Fibroblast of skin of scalp (primary cell): ENCODE measurements at places on chromosomes 2 and 18.

GRCh38 chr2:46329340-46329739 lies 32.1 kb downstream of the EPAS1 start:
- DNase-seq, result no peak

DNA sequence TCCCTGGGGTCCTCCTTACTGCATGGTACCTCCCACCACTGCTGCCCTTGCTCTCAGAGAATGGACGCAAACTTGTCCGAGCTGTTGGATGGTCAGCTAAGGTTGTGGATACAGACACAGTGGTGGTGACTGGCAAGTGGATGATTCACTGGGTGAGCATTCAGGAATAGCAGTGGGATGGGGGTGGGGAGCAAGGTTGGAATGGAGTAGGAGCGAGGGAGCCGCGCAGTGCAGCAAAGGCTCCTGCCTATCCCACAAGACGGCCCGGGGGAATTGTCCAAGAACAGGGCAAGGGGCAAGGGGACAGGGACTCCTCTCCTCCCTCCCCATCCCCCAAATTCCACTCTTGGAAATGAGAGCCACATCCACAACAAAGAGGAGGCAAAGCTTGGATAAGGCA lies 102.2 kb downstream of the PIEZO2 start:
- DNase-seq, result peak; percentile 33

- no peak for DNase-seq
Observed at GRCh38 chr2:201383136-201383535, 26.0 kb upstream of the FLACC1 start.

GRCh38 chr18:22349966-22350365 lies 67.7 kb downstream of the CTAGE1 start:
- DNase-seq, result no peak

DNA sequence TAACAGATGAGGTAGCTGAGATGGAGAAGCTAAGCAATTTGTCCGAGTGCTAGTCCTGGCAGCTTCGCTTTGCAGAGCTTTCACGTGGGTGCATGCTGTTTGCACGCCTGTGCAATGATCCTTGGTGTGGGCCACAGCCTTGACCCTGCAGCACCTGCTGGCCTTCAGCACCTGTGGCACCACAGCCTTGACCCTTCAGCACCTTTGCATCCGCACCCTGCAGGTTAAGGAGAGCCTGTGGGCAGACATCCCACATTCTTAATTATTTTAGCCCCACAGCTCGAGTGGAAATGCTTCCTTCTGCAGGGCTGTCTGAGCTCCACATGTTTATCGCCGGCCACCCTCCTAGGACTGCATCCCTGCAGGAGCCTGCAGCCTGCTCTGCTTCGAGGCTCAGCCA lies 19.3 kb downstream of the NCK2 start:
- no peak for DNase-seq

DNA sequence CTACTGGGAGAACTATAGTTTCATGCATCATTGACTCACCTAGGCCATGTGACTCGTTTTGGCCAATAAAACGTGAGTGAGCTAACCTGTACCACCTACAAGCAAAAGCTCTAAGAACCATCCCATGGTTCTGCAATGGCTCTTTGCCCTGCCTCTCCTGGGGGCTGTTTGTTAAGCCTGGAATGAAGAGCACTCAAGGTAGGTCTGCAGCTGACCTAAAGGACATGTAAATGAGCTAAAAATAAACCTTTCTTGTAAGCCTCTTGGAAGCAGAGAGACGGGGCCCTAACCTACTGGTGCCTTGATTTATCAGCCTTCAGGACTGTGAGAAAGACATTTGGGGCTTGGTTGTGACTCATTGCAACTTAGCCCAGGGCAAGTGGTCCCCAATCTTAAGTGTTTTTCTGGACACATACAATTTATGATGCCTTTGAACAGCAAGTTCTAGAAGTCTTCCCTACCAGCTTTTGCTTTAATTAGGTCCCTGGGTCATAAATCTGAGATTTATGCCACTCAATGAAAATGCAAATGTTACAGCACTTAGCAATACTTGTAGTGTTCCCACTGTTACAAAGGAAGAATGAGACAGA lies 107.4 kb downstream of the OSBPL6 start:
- DNase-seq, result no peak

DNA sequence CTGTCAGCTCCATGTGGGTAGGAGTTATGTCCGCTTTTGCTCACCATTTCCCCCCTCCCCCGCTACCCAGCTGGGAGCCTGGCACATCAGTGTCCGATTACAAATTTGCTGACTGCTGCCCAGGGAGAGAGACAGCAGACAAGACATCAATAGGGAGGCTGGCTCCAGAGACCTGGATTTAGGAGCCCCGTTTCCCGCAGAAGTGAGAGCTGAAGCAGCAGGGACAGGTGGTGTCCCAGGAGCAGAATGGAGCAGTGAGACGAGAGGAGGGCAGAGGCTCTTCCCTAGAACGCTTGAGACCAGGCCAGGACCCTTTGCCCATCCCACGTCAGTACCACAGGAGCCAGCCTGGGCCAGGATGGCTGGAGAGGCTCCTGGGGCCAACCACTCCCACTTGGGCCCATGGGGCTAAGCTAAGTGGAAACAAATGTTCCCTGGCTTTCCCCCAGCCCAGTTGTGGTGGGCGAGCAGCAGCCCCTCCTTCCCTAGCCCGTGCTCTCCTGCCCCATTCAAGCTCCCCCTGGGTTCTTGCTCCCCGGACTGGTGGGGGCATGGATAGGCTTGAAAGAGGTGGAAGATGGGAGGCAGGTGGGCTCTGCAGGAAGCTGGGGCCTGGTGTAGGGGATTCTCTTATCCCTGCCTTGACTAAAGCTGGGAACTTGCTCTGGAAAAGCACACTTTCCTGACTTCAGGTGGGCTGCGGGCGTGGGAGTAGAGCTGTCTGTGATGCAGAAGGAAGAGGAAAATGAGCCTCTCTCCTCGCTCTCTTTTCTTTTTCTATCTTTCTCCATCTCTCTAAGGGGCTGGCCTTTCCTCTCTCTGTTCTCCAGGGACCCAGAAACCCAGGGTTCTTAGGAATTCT lies 4.1 kb upstream of the WNT6 start:
- no peak for DNase-seq

GRCh38 chr2:49105506-49105905 lies 48.8 kb downstream of the FSHR start:
- no peak for DNase-seq

DNA sequence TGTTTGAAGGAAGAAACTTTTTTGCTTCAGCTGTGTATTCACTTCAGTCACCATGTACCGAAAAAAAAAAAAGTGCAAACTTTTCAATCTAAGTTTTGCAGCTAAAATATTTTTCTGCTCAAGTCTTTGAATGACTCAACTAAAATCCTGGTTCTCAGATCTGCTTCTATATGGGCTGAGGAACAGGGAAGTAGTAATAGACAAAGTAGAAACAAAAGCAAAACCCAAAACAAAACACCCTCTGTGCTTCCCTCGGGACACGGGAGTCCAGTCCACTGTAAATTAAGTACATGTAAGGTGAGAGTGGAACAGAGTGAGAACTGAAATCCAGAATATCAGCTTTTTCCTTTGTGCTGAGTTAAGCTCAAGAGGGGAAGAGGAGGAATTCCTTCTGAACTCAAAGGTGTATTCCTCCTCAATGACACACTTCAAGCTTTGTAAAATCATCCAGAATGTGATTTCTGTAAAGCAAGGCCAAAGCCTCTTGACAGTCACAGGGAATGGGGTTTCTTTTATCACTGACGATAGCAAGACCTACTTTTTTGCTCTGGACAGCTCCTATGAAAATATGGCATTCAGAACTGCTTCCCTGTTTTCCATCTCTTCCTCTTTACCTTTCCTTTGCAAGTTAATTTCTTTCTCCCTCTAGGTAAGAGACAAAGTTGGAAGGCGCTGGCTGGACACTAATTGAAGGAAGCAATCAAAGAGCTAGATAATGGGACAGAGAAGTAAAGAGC lies 433.5 kb upstream of the MMADHC start:
- DNase-seq, result no peak

DNA sequence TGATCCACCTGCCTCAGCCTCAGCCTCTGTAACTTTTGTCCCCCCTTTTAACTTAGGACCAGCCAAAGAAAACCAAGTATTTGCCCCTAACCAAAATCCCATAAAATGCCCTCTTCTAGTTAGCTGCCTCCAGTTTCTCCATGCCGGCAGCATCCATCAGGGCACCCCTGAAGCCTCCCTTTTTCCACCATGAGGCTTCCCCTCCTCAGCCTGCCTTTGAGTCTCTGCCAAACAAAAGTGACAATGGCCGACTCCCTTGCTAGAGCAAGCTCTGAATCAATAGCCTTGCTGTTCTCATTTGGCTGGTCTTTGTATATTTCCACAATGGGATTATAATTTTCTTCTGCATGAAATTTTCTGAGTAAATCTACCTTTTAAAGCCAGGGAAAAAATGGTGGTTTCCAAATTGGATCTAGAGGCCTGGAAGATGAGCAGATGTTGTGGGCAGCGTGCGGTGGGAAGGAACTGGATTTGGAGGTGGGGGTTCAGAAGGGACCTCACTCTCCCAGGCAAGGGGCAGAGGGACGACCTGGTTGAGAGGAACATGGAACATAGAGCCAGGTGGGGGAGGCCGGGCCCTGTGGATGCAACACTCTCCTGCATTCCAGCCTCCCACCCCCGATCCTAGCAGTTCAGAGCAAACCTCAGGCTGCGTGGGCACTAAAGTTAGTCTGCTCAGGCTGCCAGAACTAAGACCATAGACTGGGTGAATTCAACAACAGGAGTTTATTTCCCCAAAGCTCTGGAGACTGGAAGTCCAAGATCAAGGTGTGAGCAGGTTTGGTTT lies 80.6 kb downstream of the HS6ST1 start:
- DNase-seq, result no peak

DNA sequence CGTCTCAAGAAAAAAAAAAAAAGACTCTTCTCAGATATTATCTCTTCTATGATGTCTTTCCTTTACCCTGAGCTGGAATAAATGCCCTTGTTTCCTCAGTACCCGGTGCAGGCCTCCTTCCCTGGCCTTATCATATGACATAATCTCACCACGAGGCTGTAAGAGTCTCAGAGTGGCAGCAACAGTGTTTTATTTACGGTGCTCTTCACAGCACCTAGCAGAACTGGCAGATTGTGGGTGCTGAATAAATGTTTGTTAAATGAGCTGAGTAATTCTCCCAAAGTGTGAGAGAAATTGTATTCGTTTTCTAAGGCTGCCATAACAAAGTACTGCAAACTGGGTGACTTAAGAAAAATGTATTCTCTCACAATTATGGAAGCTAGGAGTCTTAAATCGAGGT lies 82.8 kb upstream of the CD28 start:
- DNase-seq, result no peak

GRCh38 chr2:69973335-69973735 lies 11.9 kb upstream of the ASPRV1 start:
- peak; percentile 25 for DNase-seq

DNA sequence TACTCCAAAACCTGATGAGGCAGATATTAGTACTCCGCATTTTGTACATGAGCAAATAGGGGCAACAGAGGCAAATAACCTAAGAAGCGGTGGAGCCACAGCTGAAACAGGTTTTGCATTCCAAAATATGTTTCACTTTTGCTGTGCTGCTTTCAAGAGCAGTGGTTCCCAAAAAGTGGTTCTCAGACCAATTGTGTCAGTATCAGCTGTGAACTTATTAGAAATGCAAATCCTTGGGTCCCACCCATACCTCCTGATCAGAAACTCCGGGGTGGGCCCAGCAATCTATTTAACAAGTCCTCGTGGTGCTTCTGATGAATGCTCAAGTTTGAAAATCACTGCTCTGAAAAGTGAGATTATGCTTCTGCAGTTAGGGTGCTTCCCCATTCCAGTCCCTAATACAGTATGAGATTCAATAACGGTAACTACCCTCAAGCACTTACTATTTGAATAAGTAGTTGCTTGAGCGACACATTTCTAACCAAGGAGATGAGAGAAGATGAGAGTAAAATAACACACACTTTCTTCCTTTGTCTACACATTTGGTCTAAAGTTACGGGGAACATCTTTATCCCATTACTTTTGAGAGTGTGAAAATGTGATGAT lies 17.8 kb upstream of the TCF4 start:
- no peak for DNase-seq

DNA sequence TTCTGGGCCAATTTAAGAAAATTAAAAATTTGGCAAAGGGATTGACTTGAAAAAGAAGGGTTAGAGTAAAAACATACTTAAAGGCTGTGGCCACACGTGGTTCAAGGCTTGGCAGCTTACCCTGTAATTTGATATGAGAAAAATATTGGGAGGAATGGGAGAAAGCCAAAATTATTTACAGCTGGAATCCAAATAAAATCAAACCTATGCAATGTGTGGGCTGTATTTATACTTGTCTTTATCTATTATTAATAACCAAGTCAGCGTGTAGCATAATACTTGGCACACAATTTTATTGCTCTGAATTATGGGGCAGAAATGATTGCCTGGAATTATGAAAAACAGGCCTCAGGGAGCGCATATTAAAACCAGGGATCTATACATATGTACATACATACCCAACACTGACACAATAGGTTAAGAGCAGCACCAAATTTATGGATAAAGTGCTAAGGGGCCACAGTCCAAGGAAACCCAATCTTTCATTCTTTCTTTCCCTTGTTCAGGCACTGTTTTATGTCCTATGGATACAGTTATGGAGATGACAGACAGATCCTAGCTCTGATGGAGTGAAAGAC lies 35.6 kb downstream of the FAM124B start:
- DNase-seq, result peak; percentile 46

- no peak for DNase-seq
Observed at GRCh38 chr18:4208366-4208765, 246.7 kb downstream of the DLGAP1 start.

GRCh38 chr2:214775971-214776370 lies 33.5 kb downstream of the BARD1 start:
- DNase-seq, result no peak

DNA sequence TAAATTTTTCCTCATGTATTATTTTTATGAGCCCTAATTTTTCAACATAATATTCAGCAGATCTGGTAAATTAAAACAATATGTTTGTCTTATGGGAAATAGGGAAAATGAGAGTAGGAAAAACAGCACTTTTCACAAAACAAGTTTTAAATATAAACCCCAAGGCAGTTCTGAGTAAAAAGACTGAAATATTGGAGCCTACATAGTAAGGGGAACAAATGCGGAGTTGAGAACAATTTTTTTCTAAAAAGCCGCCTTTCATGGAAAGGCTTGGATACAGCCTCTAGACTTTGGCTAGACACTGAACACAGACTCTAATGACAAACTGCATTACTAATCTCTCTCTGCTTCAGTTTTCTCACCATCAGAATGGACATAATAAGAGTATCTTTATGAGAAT lies 174.1 kb downstream of the NOL4 start:
- no peak for DNase-seq

DNA sequence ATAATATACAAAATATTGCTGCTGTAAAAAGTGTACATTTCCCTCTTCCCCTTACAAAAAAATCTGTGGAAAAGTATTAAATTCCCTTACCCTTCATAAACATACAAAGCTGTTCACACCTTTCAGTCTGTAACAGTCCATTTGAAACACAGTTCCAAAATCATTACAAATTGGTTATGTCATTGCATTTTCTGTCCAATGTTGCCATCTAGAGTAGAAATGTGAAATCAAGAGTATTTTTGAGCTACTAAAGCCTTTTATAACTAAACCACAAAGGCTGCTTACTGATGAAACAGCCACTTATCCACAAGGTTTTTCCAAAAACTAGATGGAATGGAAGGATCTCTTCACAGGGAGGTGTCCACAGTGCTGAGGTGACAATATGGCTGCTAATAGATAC lies 72.5 kb downstream of the SS18 start:
- DNase-seq, result no peak
